ENCODE measurements at places on chromosomes 11 and 22.
A peak's percentile ranks its signal among the peaks of the same experiment; 100 is the strongest.

GRCh38 chr22:20510811-20511577 is 3.6 kb downstream of the MED15 start:
- no peak for DNase-seq

DNA sequence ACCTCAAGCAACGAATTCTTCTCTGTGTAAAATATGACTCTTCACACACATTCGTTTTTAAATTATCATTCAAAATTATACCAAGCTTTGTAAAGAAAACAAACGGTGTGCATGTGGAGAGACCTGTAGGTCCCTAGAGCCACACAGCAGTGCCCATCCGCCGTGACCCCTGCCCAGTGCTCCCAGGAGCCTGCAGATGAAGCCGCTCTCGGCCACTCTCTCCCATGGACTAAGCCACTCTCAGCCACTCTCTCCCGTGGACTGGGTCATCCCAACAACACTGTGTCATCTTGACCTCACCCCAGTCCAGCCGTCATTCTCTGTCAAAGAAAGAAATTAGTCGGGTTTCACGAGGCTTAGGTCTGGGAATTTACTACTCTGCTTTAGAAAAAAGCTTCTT is 391.6 kb downstream of the BRD1 start:
- no peak for DNase-seq

DNA sequence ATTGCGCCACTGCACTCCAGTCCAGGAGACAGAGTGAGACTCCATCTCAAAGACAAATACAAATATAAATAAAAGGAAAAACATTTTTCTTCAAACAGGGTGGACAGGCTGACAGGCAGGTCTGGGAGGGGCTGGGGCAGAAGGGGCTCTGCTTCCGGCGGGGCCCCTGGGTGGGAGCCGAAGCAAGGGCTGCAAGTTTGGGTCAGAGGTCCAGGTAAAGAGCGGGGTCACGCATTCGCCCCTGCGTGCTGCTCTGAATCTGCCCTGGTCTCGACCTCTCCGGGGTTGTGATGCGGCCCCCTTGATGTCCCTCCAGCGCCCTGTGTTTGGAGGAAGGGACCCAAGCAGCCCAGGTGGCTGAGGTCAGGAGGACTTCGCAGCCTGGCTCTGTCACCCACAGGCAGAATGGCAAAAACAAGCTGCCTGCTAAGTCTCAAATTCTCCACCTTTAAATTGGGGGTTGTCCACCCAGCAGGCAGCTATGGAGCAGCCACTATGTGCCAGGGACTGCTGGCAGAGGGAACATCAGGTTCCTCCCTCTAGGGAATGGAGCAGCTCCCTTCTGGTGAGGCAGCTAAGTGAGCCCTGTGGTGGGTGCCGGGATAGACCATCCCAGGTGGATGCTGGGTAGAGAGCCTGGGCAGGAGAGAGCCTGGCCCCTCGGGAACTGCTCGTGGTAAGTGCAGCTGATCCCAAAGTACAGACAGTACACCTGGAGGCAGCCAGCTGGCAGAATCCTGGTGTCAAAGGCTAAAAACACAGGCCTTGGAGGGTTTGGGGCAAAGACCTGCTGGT is 10.3 kb upstream of the PHF21B start:
- DNase-seq, result no peak

GRCh38 chr11:120877746-120878365 is 146.0 kb upstream of the TBCEL start:
- DNase-seq, result no peak

- DNase-seq, result no peak
Observed at GRCh38 chr11:1667906-1668305, 29.1 kb upstream of the KRTAP5-6 start.

- no peak for DNase-seq
Observed at GRCh38 chr22:25930788-25931310, 188.9 kb downstream of the MYO18B start.

- DNase-seq, result no peak
Observed at GRCh38 chr11:125422681-125423080, 73.4 kb downstream of the FEZ1 start.

- no peak for DNase-seq
Observed at GRCh38 chr11:61863548-61864081, 27.7 kb downstream of the FADS3 start.

- no peak for DNase-seq
Observed at GRCh38 chr11:70610566-70611565, 212.5 kb downstream of the CTTN start.

GRCh38 chr11:19220903-19221724 is 19.3 kb upstream of the CSRP3 start:
- no peak for DNase-seq

- DNase-seq, result no peak
Observed at GRCh38 chr11:61765550-61766253, 13.3 kb downstream of the MYRF start.

GRCh38 chr11:69301455-69302401 is 7.8 kb downstream of the MYEOV start:
- peak; percentile 50 for DNase-seq

DNA sequence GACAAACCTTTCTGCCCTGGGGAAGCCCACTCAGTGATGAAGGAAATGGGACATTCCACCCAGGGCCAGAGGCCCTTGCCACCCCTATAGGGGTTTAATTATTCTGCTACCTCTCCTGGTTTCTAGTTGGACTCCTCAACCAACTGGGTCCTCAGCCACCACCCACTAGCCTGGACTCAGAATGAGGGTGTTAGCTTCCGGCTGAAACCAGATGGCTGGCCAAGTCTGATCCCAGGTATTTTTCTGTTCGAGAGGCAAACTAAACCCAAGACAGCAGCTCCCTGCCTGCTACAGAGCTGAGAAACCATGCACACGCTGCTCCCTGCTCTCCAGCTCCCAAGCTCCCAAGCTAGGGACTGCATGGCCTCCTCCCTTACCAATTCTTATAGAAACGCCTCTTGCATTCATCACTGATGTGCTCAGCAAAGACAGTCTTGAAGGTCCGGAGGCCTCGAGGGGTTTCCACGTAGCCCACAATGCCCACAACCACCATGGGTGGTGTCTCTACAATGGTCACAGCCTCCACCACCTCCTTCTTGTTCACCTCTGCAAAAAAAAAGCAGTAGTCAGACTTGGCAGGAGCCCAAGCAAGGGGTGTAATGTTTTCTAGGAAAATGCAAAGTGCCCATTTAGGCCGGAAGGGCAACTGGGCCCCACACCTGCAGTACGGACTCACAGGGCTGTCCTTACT is 2.2 kb downstream of the RPL3 start:
- DNase-seq, result no peak

GRCh38 chr11:86575208-86575855 is 97.1 kb downstream of the ME3 start:
- DNase-seq, result no peak

All from breast epithelium (tissue), 4 donors.